ENCODE measurements at places on chromosomes 1 and 21. TPM values are rescaled to one million over a fixed set of nuclear protein-coding genes. Genes with fewer than 3 reads are reported as not detected.

HSPA6 gene
- total RNA-seq = 0.17 TPM

ZBTB48 gene
- 22.5 TPM for total RNA-seq

CELA2B gene
- total RNA-seq = not detected

CYP4Z1 gene
- not detected for total RNA-seq

ARHGEF16 gene
- total RNA-seq = 0.51 TPM

CLCA1 gene
- not detected for total RNA-seq

TRIM67 gene
- total RNA-seq = not detected
